Esophagus squamous epithelium (tissue), 5 donors: ENCODE measurements at places on chromosomes 11 and 22.

DNA sequence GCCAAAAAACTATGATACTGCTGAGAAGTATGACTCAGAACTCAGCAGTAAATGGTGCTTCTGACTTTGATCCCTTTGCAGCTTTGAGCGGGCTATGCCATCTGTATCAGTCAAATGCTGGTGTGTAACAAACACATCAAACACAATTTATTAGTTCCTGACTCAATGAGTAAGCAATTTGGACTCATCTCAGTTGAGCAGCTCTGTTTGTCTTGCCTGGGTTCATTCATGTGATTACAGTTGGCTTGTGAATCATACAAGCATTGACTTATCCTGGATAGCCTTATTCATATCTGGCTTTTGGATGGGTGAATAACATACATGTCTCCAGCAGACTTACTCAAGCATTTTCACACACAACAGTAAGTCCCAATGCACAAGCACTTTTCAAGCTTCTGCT is 858.8 kb downstream of the METTL15 start:
- no peak for DNase-seq

DNA sequence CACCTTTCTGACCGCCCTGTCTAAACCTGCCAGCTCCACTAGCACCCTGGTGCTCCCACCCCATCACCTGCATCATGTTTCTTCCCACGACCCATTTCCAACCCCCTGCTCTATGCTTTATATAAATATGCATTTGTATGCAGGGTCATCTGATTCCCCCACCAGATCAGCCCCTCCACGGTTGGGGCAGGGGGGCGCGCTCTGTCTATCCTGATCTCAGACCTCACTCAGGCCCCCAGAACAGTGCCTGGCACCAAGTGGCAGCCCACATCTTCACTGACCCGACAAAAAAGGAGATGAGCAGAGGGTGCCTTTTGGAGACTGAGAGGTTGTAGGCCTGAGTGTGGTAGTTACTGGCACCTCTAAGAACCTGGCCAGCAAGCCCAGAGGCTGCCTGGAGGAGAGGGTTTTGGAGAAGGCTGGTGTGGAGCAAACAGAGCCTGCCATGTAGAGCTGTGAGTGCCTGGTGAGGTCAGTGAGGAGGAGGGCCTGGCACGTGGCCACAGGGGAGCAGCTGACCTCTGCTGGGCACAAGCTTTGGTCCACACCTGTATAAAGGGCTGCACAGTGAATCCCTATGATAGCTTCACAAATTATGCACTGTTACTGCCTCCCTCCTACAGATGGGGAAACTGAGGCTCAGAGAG is 86.3 kb upstream of the RTL6 start:
- no peak for DNase-seq

- no peak for DNase-seq
Measured at GRCh38 chr11:2760196-2760871, 60.5 kb upstream of the KCNQ1OT1 start.

DNA sequence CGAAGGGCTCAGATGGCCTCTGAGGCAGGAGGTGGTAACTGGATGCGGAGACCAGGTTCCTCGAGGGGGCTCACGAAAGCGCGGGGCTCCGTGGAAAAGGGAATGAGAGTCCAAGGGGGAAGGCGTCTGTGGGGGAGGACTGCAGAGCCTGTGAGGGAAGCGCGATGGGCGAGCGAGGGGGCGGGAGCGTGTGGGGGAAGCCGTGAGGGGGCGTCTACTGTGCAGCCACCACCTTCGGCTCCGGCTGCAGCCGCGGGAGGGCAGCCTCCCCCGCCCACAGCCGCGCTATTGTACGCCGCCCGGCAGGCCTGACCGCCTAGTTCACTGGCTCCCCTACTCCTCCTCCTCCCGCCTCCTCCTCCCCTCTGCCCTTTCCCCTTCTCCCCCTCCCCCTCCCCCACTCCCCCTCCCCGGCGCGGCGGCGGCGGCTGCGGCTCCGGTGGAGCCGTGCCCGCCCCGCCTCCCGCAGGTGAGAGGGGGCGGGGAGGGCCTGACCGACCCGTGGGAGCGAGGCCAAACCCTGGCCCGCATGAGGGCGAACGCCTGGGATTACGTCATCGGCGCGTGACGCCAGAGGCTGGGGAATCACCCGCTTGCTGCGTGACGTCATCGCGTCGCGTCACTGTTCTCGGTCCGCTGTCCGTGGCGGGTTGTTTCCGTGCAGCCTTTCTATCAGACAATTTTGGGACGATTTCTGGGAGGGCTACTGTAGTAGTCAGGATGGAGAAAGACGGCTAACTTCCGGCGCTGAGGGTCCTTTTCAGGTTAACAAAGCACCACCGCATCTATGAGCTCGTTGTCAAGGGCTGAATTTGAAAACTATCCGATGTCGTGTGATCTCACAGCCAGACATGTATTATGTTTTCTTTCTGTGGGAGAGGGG is at the start of gene PAK1:
TSS of gene PAK1 (minus strand) at position 294 of the 883 bp plus-strand sequence. CDS start 81,574 bp downstream, outside the sequence.
- DNase-seq: peak; percentile 13

DNA sequence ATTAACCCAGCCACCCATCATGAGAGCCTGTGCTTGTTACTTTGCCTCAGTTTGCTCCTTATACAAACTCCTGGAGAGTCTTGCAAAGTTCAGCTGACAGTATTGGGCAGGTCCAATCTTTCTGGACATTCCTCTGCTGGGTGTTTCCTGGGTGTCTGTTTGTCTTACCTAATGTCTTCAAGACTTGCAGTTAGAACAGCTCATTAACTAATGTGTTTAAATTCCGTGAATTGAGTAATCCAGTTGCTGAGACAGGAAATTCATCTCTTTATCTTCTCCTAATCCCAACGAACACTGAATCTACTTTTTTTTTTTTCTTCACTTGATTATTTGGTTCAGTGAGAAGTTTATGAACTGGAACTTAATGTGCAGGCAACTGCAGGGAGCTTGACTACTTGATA is 20.6 kb downstream of the BCO2 start:
- no peak for DNase-seq

DNA sequence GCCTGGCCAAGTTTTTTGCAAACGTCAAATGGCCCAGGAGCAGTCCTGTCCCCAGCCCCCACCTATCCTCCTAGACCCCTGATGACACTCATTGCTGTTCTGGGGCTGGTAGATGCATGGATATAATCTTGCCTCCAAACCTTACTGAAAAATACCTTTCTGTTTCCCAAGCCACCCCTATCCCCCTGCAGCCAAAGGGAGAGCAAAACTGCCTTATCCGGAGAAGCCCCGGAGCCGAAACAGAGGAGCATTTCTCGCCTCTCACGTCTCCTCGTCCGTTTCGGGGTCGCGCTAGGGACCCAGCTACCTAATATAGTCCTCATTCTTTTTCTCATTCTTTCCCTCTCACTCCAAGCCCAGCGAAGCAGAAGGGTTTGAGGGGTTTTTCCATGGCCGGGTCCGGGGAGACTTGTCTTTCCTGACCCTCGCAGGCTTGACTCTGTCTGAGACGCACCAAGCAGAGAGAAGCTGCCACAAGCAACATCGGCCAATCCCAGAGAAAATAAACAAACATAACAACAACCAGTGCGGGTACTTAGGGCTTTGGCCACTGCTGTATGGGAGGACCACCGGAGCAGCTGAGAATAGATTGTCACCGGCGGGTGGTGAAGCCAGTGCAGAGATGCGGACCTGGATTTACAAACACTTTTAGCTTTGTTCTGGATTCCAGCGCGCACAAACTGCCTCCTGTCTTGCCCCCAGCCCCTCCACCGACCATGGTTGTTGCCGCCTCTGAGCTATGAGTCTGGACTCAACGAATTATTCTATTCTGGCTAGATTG is 1.6 kb downstream of the BSX start:
- no peak for DNase-seq

GRCh38 chr11:128716661-128717210 is 22.9 kb downstream of the FLI1 start:
- DNase-seq: no peak
